ENCODE measurements at places on chromosomes 6 and 20.

- DNase-seq, result no peak
Observed at GRCh38 chr6:11291582-11291981, 59.1 kb upstream of the NEDD9 start.

DNA sequence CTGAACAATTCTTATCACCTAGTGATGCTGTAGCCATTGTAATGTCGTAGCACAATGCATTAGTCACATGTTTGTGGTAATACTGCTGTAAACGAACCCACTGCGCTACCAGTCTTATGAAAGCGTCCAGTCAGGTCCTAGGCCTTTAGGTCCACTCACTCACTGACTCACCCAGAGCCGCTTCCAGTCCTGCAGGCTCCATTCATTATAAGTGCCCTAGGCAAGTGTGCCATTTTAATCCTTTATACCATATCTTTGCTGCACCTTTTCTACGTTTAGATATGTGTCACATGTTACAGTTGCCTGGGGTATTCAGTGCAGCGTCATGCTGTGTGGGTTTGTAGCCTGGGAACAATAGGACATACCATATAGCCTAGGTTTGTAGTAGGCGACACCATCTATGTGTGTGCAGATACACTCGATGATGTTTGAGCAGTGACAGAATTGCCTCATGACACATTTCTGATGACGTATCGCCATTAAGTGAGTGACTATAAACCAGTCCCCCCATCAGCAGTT lies 15.4 kb downstream of the IGF2R start:
- DNase-seq, result no peak

DNA sequence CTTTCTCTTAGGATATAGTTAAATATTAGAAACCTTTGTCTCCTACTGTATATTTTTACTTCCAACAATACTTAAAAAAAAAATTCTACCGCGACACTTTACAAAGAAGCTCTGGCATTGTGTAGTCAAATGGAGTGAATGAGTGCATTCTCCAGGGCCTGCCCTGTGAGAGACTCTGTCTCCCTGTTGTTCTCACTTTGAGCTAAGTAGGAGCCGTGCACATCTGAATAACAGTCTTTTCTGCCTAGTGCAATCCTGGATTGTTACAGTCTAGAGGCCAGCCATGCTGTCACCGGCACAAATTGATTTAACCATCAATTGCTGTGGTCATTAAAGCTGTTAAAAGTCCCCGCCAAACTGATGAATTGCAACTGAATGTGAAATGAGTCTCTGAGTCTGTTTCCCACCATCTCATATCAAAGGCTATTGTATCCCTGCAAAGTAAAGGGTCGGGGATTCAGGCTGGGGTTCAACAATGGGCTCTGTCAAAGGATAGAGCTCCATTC lies 156.0 kb downstream of the RFPL4B start:
- no peak for DNase-seq

DNA sequence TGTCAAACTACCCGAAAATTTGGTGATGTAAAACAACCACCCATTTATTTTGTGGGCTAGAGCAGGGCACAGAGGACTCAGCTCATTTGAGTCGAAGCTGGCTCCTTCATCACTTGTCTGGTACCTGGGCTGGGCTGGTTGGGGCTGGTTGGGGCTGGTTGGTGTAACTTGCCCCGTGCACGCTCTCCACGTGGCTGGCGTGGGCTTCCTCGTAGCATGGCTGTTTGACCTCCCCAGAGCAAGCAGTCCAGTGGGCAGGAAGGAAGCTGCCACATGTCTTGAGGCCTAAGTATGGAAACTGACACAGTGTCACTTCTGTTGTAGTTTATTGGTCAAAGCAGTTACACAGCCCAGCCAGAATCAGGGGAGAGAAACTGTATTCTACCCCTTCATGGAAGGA lies 27.1 kb downstream of the BCAS4 start:
- no peak for DNase-seq

GRCh38 chr20:5614506-5614905 lies 135.7 kb upstream of the SHLD1 start:
- no peak for DNase-seq

- DNase-seq, result no peak
Observed at GRCh38 chr6:71460933-71461332, 172.3 kb downstream of the OGFRL1 start.

GRCh38 chr6:91045161-91045560 lies 458.3 kb upstream of the MAP3K7 start:
- DNase-seq, result no peak

DNA sequence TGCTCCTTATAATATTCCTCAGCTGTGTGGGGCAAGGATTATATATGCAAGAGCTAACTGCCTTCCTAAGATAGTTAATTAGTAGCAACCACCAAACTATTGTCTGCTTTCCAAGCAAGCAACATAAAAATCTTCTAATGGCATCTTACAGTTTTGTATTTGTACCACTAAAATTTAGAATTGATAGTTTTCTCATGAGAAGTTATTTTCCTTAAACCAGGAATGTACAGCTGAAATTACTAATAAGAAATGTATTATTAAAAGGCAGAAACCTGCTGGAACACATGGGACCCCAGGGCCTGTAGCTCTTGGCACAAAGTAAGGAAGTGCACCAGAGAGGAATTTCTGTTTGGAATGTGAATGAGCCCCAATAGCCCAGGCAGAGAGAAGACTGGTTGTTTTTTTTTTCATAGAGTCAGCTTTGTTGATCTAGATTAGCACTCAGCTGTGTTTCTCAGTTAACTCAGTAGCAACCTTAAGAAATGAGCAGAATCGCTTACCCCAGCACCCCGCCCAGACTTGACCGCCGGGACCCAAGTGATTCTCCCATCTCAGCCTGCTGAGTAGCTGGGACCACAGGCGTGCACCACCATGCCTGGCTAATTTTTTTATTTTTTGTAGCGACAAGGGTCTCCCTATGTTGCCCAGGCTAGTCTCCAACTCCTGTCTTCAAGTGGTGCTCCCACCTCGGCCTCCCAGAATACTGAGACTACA lies 2.6 kb downstream of the MGME1 start:
- no peak for DNase-seq

- DNase-seq, result no peak
Observed at GRCh38 chr6:144161975-144162374, 11.7 kb downstream of the STX11 start.

- no peak for DNase-seq
Observed at GRCh38 chr6:38676236-38676973, 26.5 kb downstream of the GLO1 start.

GRCh38 chr6:50147371-50147770 lies 97.6 kb upstream of the DEFB112 start:
- no peak for DNase-seq

DNA sequence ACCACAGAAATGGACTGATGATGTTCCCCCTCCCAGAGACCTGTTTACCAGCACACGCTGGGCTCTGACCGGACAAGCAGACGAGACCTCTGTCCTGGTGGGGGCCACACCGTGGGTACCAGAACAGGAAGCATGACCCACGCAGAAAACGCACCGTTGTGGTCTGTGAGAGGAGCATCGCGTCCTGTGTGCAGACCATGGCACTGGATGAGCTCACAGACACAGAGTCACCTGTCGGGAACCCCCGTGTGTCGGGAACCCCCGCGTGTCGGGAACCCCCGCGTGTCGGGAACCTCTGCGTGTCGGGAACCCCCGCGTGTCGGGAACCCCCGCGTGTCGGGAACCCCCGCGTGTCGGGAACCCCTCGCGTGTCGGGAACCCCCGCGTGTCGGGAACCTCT lies 37.4 kb downstream of the MYT1 start:
- DNase-seq, result no peak

- DNase-seq, result no peak
Observed at GRCh38 chr20:5090191-5090590, 29.6 kb downstream of the PCNA start.

DNA sequence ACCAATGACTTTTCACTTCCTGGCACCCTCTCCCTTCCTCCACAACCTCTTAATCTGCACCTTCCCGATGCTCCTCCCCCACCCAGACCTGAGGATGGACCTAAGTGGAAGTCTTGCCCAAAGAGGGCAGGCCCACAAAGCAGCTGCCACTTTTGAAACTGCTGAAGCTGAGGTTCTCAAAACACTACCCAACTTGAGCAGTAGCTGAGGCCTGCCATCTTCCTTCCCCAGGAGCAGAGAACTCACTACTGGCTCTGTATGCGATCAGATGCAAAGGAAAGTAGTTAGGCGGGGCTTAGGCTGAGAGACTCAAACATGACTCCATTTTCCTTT lies 1.5 kb downstream of the HM13 start:
- no peak for DNase-seq

- DNase-seq, result peak; percentile 63
Observed at GRCh38 chr6:125597411-125598253, 151.8 kb upstream of the HEY2 start.

GRCh38 chr6:72130327-72130726 lies 244.0 kb downstream of the RIMS1 start:
- no peak for DNase-seq

GRCh38 chr6:75084872-75085381 lies 120.9 kb downstream of the COL12A1 start:
- peak; percentile 85 for DNase-seq

DNA sequence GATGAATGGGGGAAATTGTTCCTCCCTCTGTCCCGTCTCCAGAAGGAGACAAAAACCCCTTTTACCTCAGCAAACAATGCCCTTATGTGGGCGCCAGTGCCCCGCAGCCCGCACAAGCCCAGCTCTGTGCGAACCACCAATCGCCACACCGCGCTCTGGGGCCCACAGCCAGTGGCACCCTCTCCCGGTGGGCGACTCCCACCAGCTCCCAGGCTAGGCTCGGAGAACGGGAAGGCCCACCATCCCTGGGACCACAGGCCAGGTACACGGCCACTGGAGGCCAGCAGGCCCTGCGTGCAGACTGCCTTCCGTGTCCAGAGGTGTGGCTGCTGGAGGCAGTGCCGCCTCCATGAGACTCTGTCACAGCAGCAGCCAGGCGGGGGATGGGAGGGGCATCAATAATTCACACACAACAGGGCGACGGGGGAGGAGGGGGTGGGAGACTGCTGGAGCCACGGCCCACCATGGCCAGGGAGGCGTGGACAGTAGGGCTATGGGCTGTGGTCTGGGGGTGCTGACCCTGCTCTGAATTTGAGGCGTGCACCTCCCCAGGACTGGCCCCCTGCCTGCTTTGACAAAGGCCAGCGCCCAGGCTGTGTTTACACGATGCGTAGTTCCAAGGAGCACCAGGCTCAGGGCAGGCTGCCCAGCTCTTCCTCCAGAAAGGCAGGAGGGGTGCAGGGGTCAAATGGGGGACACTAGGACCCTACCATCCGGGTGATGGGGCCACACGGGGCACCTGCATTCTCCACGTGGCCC lies 105.7 kb downstream of the ASXL1 start:
- no peak for DNase-seq

- DNase-seq, result no peak
Observed at GRCh38 chr6:62328607-62329006, 42.6 kb upstream of the KHDRBS2 start.

DNA sequence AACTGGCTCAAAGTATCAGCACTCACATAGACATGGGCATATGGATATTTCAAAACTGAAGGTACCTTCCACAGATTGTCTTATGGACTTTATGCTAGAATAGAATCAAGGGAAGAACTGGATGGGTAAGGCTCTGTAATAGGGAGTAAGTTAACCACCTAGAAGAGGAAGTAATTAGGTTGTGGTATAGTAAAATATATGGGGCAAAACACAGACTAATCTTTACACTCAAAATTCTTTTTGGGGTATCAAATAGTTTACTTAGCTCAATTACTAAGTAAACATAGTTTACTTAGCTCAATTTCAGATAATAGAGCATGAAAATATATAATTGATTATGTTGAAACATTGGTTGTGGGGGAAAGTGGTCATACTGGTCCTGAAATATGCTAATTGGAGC lies 94.2 kb upstream of the ATXN1 start:
- DNase-seq, result no peak

DNA sequence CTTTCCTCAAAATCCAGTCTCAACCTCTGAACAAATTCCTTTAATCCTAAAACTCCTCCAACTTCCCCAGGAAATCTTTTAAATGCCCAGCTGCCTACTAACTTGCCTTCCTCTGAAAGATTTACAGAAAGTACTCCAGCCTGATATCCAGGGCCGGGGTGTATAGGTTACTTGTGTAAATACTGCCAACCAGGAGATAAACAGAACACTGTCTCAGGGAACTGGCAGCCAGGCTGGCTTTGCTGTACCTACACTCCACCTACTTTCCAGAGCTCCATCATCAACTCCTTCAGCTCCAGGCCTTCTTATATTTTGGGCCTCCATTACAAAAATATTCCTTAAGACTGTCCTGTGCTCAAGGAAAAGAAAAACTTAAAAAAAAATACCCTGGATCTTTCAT lies 85.9 kb downstream of the CEP162 start:
- DNase-seq, result no peak

DNA sequence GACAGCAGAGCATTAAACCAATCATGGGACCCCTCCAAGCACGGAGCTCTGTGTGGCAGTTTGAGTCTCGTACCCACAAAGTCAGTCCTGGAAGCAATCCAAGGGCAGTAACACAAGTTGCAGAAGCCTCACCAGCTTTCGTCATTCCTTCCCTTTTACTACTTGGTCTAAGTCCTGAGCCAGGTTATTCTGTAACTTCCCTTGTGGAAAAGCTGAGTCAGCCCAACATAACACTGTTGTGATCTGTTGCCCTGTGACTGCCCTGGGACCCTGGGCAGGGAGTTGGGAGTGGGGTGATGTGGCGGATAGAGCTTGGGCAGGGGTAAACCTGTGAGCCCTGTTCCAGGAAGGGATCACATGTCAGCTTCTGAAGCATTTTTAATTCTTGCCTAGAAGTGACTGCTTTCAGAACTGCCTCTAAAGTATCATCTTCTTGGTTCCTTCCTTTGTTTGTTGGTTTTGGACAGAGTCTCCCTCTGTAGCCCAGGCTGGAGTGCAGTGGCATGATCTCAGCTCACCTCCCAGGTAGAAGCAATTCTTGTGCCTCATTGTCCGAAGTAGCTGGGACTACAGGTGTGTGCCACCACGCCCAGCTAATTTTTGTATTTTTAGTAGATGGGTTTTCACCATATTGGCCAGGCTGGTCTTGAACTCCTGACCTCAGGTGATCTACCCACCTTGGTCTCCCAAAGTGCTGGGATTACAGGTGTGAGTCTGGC lies 183.7 kb upstream of the JAG1 start:
- peak; percentile 53 for DNase-seq

- peak; percentile 47 for DNase-seq
Observed at GRCh38 chr6:111439171-111439570, 43.8 kb downstream of the REV3L start.

DNA sequence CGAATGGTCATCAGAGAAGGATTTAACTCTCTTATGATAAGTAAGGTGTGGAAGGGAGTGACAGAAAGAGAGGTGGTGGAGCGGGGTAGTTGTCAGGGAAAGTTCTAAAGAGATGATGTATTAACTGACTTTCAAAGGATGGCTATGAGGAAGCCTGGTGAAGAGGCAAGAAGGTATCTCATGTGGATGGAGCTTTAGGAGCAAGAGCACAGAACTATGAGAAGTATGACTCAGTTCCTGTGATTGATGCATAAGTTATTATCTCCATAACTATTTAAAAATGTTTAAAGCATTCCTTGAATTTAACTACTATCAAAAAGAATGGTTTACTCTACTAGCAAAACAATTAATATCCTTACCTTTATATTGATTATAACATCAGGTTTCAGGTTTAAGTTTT lies 28.8 kb downstream of the AK9 start:
- DNase-seq, result no peak

Data from left lung (tissue), 14 donors.